ENCODE measurements at places on chromosomes 12 and 14.

GRCh38 chr12:103996595-103996994 is 30.9 kb downstream of the TDG start:
- no peak for DNase-seq

DNA sequence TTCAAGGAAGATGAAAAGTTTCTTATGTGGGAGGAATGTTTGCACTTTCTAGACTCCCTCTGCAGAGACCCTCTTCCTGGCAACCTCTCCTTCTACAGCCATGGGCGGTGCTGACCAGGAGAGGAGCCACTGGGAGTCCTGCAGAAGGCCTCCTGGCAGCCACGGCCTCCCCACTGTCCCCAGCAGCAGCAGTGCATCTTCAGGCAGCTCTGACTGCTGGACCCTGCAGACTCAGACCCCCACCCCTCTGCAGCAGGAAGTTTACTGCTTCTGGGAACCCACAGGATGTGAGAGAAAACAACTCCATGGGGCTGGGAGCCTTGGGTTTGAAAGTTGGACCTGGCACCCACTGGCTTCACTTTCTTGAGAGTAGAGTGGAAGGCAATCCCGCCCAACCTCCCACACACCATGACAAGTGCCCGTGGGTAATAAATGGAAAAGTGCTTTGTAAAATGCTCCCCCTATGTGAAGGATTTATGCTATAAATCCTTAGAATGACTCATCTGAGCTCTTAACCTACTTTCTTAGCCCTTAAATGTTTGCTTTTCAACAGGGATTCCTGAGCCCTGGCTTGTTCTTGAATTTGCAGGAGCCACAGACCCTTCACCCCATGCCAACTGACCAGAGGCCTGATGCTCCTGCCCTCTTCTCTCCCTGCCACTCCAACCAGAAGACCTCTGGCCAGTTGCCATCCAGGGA is 37.5 kb upstream of the DDX11 start:
- no peak for DNase-seq

DNA sequence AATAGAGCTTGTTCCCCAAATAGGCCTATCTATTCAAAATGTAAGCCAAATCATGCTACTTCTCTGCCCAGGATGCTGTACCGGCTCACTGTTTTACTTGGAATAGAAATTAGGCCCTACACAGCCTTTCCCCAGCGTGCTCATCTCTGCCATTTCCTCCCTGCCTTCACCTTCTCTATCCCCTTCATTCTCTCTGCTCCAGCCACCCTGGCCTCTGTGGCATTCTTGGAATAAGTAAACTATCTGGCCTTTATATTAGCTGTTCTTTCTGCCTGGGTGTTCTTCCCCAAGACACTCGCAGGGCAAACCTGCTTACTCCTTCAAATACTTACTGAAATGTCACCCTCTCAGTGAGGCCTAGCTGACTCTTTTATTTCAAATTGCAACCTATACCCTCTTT is 30.9 kb upstream of the DYRK2 start:
- DNase-seq, result no peak

GRCh38 chr12:71400481-71400880 is 39.1 kb upstream of the LGR5 start:
- no peak for DNase-seq

- DNase-seq, result no peak
Observed at GRCh38 chr14:96055753-96056508, 16.8 kb downstream of the C14orf132 start.

- DNase-seq, result no peak
Observed at GRCh38 chr12:131370321-131370720, 340.6 kb upstream of the SFSWAP start.

DNA sequence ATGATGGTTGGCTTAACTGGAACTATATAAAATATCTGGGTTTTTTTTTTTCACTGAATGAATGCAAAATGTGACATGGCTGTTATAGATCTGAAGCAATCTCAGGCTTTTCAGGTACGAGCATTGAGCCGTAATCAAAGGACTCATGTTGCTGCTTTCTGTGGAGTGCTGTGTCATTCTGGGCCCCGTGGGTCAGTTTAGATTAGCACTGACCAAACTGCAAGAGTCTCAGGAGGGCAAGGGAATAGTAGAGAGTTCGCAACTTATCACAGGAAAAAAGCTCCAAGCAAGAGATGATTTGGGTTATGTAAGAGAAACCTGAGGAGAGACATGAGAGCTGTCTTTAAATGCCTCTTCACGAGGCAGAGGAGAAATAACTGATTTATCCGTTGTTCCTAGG is 59.1 kb downstream of the UBR7 start:
- DNase-seq, result no peak

DNA sequence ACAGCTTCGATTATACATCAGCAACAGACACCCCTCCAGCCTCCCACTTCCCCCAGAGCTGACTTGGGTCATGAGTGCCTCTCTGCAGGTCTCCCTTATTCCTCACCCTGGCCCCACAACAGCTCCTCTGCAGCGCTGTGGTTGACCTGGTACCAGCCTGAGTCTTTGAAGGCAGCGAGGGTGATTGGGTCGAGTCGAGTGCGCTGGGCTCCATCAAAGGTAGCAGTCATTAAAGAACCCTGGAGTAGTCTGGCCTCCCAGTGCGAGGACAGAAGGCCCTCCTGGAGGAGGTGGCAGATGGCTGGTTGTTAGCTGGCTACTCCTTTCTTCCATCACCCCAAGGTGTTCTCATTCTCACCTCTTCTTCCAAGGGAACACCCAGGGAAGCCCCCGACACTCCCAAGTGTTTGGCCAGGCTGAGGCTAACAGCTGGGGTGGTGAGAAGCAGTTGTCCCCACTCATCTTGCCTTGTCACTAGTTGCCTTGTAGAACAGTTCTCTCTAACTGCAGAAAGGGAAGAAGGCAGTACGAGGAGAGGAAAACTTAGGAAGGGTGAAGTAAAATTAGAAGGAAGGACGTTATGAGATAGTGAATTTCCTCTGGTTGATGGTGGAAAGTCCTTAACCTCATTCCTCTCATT is 2.7 kb downstream of the CIROP start:
- DNase-seq, result no peak

DNA sequence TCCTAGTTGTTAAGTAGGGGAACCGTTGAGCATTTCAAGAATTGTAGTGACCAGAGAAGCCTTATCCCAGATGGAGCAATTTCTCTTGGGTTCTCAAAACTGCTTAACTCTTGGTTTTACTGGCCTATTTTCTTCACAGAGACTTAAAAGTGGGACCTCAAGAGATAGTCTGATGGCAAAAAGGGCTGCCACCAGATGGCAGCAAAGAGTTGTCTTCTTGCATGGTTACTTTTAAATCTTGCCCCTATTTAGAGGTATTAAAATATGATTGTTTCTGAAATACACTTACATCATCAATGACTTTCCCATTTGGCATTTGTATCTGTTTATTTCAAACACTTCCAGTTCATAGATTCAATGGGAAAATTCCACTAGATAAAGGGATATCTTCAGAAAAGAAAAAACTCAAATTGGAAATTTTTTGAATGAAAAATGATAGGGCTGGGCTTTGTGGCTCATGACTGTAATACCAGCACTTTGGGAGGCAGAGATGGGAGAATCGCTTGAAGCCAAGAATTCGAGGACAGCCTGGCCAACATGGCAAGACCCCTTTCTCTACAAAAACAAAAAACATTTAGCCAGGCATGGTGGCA is 69.9 kb upstream of the CNTN1 start:
- no peak for DNase-seq

- no peak for DNase-seq
Observed at GRCh38 chr12:113184098-113184899, 979 bp downstream of the DDX54 start.

DNA sequence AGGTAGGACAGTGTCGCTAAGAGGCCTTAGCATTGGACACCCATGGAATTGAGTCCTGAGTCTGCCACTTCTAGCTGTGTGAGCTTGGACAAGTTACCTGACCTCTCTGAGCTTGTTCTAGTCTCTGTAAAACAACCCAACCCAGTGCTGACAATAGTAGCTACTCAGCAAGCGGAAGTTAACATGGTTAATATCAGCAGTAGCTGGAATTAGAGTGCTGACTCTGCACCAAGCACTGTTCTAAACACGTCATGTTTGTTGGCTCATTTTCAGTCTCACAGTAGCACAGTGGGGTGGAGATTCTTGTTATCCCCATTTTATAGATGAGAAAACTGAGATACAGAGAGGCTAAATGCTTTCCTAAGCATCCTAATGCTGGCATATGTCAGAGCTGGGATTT is 47.5 kb upstream of the RIN3 start:
- no peak for DNase-seq

DNA sequence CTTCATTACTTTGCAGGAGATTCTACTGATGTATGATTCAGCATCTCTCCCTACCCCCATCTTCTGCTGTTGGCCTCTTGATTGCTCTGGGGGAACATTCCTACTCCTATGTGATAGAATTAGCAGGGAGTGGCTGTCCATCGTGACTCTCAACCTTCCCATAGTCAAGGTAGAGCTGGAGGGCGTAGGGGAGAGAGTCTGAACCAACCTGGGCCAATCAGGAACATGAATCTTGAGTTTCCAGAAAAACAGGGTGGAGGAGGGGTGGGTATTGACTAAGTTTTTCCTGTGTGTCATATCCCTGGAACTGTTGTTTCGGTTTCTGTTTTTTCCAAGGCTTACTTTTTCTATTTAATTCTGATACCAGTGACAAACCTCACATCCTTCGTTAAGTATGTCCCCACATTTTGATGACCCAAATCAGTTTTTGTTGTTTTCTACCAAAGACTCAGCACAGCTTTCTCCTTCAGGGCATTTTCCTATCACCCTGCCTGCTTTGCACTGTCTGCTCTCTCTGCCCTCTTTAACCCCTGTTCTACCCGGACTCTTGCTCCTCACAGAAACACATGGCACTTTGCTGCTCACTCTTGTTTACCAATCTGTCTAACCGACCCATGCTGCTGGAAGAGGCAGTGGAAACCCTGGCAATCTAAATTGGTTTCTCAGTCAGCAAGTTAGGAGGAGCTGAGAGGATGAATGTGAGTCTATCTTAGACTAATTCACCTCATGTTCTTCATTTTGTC is 1428.3 kb downstream of the AACS start:
- DNase-seq, result no peak

GRCh38 chr12:95077341-95077740 is 3.9 kb upstream of the NR2C1 start:
- DNase-seq, result no peak

DNA sequence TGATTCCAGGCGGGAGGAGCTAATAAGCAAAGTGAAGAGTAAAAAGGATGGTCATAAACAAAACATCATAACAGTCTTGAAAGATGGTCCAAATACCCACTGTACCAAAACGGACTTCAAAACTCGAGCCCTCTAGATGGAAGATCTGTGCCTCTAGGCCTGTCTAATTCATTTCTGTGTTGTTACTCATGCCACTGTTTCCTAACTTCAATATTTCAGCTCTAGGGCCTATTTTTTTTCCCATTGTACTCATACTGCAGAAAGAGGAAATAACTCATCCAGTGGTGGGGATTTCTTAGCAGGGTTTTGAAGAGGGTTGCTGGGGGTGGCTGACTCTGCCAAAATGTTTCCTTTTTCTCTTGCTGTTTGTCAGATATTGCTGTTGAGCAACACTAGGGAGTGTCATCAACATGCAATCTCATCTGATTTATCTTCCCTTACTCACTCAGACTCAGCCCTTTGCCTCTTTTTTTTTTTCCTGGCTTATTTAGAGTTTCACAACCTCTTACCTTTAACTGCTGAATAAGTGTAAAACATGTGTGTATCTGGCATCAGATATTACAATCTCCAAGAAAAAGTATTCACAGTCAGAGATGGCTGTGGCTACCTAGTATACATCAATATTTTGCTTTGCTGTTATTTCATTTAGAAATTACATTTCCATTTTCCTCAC is 189.6 kb downstream of the DUSP6 start:
- DNase-seq, result no peak

GRCh38 chr12:89200217-89200616 is 152.1 kb downstream of the DUSP6 start:
- no peak for DNase-seq

GRCh38 chr12:93571365-93571924 is 1.0 kb upstream of the SOCS2 start:
- peak; percentile 47 for DNase-seq

DNA sequence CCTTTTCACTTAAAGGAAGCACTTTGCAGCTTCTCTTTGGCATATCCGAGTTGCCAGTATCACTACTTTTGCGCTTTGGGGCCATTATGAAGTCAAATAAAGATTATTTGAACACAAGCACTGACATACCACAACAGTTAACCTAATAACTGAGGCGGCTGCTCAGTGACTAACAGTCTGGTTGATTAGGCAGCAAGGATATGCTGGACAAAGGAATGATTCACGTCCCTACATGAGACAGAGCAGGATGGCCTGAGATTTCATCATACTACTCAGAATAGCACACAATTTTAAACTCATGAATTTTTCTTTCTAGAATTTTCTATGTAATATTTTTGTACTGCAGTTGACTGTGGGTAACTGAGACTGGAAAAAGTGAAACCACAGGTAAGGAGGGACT is 56.9 kb upstream of the E2F7 start:
- DNase-seq, result no peak

DNA sequence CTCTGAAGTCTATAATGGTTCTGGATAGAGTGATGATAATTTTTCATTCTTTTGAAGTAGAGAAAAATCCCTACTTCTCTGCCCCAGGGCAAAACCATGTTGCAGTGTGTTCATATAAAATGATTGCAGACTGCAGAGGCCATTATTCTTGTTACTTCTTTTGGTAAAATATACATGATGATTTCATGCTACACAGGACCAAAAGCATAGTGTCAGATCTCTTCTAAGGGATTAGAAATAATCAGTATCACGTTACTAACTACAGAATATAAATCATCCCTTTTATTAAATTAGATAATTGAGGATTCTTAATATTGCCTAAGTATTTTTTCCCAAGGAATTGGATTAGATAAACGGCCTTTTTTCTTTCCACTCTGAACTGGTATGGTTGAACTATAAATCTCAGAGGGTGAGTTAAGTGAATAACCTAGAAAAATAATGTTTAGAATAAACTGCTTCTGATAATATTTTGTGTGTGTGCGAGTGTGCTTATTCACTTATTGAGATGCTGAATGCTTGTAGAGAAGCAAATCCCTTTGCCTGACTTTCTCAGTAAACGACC is 156.2 kb downstream of the EFCAB11 start:
- no peak for DNase-seq

- DNase-seq, result no peak
Observed at GRCh38 chr12:92147491-92147890, 1.8 kb upstream of the BTG1 start.

- no peak for DNase-seq
Observed at GRCh38 chr12:91993287-91994017, 152.2 kb downstream of the BTG1 start.

- no peak for DNase-seq
Observed at GRCh38 chr14:34063470-34064164, 112.7 kb upstream of the EGLN3 start.

GRCh38 chr14:101622251-101623076 is 61.2 kb downstream of the DIO3 start:
- DNase-seq, result no peak
